ENCODE measurements at places on chromosomes 3 and 15.

GRCh38 chr15:69074001-69074842 is 59.7 kb downstream of the NOX5 start:
- DNase-seq: peak; percentile 23

GRCh38 chr3:168847291-168847883 is 751.7 kb upstream of the GOLIM4 start:
- peak; percentile 19 for DNase-seq

GRCh38 chr3:69784954-69785514 is 45.8 kb downstream of the MITF start:
- no peak for DNase-seq

GRCh38 chr3:110542552-110543150 is 529.0 kb upstream of the NECTIN3 start:
- DNase-seq: no peak

- no peak for DNase-seq
These were observed 451 bp downstream of the CHCHD4 start for GRCh38 chr3:14124223-14124614.

- no peak for DNase-seq
These were observed 2.8 kb upstream of the COPG1 start for GRCh38 chr3:129246636-129247035.

DNA sequence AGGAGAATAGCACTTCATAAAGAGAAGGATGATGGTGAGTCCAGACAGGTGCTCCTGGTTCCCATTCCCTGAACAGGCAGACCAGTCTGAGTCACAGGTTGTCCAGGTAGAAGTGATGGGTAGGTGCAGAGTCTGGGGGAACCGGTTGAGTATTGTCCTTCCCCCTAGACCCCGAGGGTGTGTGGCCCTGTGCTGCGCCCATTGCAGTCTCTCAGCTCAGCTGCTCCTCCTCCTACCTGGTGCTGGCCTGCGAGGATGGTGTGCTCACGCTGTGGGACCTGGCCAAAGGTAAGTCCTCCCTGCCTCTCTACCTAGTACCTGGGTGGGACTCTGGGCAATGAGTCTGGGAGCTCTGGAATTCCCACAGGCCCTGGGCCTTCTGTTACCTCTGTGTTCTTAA is 19.8 kb downstream of the MESP1 start:
- no peak for DNase-seq

GRCh38 chr3:73597476-73597875 is 27.3 kb downstream of the PDZRN3 start:
- no peak for DNase-seq

GRCh38 chr3:65251375-65251774 is 563.6 kb upstream of the ADAMTS9 start:
- DNase-seq: no peak

- no peak for DNase-seq
These were observed 5.0 kb downstream of the C2CD4A start for GRCh38 chr15:62071711-62072308.

- no peak for DNase-seq
These were observed 138.4 kb downstream of the TNIK start for GRCh38 chr3:171321559-171322360.

GRCh38 chr15:76345880-76346668 is 9.5 kb downstream of the ISL2 start:
- no peak for DNase-seq

DNA sequence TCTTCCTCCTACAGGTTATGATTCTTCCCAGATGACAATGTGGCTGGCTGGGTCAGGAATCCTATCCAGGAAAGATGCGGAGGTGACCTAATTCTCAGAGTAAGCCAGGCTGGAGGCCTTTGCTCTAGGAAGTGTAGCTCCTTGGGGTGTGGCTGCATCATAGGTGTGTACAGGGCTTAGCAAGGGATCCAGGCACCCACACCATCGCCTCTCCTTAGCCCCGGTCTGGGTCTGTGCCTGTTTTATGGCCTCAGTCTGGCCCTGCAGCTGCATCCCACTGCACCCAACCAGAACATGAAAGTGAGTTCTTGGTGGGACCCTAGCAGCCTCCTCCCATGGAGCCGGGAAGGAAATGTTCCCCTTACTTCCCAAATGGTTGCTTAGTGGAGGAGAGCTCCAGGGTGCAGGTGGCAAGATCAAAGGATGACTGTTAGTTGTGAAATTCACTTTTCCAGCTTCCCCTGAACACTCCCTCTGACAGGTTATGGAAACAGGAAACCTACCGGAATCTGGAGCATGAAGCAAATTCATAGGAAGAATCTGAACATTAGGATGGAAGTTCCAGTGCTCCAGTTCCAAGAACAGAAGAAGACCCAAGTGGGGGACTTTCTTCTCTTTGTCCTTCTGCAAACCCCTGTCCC is 2.7 kb upstream of the AMOTL2 start:
- DNase-seq: no peak

DNA sequence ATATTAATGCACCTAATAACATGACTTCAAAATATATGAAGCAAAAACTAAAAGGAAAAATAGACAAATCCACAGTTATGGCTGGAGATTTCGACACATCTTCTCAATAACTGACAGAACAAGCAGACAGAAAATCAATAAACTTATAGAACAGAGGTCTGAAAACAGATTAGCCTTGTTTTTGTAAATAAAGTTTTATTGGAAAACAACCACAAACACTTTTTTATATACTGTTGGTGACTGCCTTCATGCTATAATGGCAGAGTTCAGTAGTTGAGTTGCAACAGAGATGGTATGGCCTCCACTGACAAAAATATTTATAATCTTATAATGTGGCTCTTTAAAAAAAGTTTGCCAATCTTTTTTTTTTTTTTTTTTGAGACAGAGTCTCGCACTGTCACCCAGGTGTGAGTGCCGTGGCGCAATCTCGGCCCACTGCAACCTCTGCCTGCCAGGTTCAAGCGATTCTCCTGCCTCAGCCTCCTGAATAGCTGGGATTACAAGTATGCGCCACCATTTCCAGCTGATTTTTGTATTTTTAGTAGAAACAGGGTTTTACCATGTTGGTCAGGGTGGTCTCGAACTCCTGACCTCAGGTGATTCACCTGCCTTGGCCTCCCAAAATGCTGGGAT is 52.2 kb upstream of the GATA2 start:
- DNase-seq: no peak

DNA sequence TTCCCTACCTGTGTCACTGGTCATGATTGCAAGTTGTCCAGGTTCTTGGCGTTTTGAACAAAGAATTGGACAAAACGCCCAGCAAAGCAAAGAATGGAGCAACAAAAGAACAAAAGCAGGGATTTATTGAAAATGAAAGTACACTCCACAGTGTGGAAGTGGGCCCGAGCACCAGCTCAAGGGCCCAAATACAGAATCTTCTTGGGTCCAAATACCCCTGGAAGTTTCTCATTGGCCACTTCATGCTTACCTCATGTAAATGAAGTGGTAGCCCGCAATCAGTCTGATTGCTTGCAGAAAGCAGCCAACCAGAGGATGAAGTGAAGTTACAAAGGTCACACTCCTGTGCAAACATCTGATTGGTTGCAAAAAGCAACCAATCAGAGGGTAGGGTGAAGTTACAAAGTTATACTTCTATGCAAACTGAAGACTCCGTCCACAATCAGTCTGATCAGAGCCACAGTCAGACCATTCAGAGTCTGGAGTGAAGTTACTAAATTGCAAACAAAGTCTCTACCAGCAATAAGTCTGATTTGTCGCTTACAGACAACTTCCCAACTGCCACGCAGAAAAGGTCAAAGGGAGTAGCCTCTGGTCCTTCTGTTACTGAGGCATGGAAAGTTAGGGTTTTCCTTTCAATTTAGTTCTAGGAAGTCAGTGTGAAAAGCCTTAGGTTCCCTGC is 8.3 kb upstream of the TM4SF1 start:
- DNase-seq: no peak

GRCh38 chr3:194675680-194676079 is 3.7 kb upstream of the LSG1 start:
- no peak for DNase-seq

DNA sequence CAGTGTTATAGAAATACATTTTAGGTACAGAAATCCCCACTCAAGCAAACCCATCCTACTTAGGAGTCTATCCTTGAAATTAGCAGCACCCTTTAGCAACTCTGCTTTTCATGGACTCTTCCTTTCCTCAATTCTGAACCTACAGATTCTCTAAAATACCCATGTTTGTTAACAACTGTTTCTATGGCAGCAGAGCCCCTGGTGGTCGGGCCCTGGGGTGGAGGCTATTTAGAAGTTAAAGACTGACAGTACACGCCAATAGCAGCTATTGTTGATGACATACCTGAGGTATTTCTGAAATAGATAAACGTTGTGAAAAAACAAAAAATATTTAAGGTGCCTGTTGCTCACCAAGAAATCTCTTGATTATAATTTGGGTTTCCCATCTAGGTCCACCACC is 23.4 kb upstream of the NRG4 start:
- DNase-seq: no peak

GRCh38 chr3:186385856-186386602 is 24.0 kb upstream of the DGKG start:
- DNase-seq: no peak

- DNase-seq: no peak
These were observed 86.2 kb downstream of the FBN1 start for GRCh38 chr15:48559285-48559684.

GRCh38 chr3:102450976-102451375 is 16.2 kb downstream of the ZPLD1 start:
- no peak for DNase-seq

DNA sequence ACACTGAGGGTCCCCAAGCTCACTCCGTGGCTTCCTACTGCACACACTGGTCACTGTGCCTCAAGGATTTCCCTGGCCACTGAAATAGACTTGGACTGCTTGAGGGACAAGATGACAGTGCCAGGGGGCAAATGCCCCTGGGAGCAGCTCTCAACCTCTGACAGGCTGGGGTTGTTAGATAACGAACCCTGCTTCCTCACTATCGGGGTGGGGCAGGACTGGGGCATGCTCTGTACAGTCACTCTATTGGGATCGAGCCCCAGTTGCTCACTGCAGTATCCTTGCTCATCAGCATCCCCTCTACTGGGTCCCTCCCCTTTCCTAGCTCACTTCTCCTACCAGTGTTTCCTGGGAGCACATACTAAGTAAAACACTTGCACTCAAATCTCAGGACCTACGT is 610.8 kb downstream of the NTRK3 start:
- no peak for DNase-seq

GRCh38 chr3:8595695-8596115 is 48.9 kb downstream of the SSUH2 start:
- no peak for DNase-seq

DNA sequence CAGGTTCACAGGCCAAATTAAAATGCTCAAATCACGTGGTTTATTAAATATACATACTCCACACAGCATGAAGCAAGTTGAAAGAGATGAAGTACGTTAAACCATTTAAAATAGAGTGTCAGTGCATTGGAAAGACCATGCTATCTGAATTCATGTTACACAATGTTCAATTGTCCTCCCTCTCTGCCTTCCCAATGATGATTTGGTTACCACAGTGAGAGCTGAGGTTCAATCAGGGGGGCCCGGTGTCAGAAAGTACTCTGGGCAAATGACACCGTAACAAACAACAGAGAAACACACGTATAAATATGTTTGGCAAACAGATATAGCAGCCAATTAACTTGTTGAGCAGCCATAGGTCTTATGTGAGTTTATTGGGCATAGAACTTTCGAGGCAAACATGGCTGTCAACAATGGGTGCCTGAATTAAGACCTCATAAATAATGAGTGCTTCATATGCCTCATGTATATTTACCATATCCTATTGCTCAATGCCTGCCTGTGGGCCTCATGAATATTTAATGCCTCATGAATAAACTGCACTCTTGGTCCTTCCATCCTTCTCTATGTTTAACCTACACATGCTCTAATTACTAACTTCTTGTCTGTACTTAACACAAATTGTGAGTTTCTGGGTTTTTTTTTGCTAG is 641.5 kb downstream of the PLOD2 start:
- peak; percentile 91 for DNase-seq

DNA sequence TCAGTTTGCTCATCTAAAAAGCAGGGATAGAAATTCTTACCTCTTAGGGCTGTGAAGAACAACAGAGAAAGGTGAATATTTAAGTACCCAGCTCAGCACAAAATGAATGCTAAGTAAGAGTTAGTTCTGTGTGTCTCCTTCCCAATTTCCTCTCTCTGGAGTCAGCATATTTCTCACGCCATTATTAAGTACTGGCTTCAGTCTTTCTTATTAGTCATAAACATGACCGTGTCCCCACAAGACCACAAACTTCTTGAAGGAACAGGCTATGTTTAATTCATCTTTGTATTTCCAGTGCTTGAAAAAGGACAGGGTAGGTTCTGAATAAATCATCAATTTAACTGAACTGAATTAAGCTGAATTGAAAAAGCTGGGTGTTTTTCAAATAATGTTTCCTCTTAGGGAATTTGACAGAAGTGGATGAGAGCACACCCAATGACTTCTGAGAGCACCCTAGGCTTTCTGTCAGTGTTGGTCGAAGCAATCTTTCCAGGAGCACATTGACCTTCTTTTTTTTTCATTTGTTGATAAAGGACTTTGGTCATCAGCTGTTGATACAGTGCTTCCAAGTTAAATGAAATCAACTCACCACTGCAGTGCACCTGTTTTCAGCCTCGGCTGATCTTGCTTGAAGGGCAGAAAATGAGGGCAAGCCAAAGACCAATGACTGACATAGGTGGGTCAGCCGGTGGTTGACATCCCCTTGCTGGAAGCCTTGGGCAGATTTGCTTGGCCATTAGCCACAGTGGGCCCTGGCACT is 324.6 kb downstream of the MFSD1 start:
- DNase-seq: no peak

- no peak for DNase-seq
These were observed 11.3 kb downstream of the SLCO2A1 start for GRCh38 chr3:134018406-134018805.

GRCh38 chr15:90557186-90558084 is 27.7 kb downstream of the CRTC3 start:
- peak; percentile 8 for DNase-seq

DNA sequence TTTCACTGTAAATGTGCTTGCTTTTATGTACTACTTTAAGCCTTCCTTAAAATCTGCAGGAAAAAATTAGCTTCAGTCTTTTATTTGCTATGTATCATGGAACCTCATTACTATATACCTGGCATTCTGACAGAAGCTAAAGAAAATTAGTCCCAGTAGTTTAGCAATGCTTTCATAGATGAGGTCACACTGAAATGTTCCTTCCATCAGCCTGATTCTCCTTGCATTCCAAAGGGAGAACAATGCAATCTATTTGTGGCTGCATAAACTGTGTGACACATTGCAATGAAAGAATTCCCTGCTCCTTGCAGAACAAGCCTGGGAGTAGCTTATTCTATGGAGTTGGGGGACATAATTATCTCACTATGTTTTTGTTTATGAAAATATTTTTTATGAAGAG is 691.5 kb upstream of the ARPP21 start:
- DNase-seq: no peak

- DNase-seq: no peak
These were observed 29.7 kb downstream of the XYLB start for GRCh38 chr3:38376098-38376816.

DNA sequence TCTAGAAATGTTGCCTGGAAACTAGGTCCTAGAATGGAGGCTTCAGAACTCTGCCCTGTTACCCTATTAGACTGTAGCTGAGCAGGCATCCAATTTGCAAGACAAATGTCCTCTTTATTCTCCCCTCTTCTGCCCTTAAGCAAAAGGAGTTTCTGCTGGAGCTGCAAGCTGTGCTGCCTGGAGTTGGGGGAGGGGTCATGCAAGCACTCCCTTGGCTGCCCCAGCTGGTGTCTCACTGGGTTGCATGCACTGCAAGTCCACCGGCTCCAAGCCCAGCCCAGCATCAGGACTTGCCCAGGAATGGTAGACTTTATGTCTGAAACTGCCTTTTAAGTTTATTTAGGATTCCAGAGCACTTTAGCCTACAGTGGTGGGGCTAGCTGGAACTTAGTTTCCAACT is 15.7 kb upstream of the RBP2 start:
- peak; percentile 14 for DNase-seq

GRCh38 chr15:56677271-56677670 is 56.0 kb downstream of the ZNF280D start:
- DNase-seq: no peak
